Right forelimb (tissue), 1 donor: ENCODE measurements at places on chromosomes 1 and 21.

DNA sequence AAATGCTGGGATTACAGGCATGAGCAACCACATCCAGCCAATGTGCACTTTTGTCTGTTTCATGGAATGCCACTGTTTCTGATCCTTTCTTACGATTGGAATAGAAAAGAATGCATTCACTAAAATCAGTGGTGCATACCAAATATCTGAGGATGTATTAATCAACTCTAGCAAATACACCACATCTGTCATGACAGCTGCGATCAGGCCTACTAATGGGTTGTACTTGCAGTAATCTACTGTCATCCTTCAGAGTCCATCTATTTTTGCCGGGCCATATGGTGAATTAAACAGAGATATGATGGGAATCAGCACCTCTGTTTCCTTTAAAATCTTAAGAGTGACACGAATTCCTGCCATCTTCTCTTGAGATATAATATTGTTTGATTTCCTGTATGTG lies 8.5 kb upstream of the USP1 start:
- no peak for DNase-seq

- no peak for DNase-seq
Measured at GRCh38 chr1:181134543-181135436, 46.3 kb downstream of the IER5 start.

- DNase-seq = no peak
Measured at GRCh38 chr1:235275836-235276235, 52.1 kb downstream of the ARID4B start.

DNA sequence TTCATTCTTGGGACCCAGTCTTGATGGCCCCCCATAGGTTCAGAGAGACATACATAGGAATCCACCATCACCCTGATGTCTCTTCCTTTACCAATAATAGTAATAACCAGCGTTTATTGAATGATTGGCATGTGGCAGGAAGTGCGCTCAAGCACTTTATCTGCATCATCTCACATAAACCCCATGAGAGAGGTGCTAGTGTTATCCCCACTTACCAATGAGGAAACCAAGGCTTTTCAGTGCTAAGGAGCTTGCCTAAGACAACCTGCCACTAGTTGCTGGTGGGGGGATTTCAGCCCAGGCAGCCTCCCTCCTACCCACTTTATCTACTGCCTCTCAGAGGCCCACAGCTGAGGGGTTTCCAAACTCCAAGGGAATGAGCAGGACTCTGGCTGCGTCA lies 7.7 kb downstream of the LGR6 start:
- DNase-seq = no peak

- DNase-seq = peak; percentile 85
Measured at GRCh38 chr1:31422505-31423319, 9.7 kb downstream of the SERINC2 start.

GRCh38 chr21:45327441-45328197 lies 39.9 kb upstream of the POFUT2 start:
- DNase-seq = peak; percentile 45

DNA sequence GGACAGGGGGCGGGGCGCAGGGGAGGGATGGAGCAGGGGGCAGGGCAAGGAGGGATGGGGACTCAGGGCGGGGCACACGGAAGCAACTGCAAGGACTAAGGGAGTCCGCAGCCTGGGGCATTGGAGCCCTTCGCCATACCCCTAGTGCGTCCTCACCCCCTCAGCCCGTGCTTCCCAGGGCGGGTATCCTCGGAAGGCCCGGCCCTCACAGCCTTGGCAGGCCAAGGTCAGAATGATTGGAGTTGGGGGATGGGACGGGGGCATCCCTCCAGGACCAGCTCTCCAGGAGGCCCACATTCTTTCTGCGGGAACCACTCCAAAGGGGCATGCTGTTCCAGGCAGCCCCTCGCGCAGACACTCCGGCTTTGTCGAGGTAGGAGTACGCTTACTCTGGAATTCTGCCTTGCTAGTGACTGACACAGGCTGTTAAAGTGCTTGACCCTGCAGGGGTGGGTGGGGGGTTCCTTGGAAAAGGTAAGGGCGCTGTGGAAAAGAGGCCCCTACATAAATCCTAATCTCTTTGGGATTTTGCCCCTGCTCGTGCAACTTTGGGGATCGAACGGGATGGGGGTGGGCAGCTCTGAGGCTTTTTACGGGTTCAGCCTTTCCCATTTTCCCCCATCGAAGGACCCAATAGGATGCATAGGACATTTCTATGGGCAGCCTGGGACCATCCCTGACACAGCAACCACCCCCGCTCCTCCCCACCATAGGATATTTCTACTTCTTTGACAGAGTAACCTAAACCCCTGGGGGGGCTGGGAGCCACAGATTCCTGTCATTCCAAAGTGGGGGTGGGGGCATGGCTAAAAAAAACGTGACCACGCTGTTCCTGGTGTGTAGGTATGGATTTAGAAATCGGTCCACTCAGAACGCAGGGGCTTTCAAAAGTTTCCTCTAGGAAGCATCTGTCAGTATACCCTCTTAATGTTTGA lies 738 bp upstream of the TRIM11 start:
- DNase-seq = peak; percentile 21

DNA sequence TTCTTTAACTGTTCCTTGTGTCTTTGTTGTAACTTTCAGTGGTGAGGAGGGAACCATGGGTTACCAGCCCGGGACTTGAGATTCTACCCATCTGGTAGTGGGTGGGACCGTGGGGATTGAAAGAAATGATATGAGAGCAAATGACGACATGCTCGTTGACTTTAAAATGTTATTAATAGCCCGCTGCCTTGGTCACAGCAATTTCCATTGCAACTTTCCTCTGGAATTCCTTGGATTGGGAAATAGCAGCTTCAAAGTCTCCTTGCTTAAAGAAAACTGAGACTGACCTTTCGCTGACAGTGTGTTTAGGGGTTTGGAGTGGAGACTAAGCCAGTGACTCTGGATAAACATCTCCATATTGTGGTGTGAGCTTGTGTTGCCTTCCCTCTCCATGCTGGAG lies 44.2 kb upstream of the MARK1 start:
- no peak for DNase-seq

GRCh38 chr1:91617285-91617765 lies 116.7 kb downstream of the CDC7 start:
- peak; percentile 78 for DNase-seq

DNA sequence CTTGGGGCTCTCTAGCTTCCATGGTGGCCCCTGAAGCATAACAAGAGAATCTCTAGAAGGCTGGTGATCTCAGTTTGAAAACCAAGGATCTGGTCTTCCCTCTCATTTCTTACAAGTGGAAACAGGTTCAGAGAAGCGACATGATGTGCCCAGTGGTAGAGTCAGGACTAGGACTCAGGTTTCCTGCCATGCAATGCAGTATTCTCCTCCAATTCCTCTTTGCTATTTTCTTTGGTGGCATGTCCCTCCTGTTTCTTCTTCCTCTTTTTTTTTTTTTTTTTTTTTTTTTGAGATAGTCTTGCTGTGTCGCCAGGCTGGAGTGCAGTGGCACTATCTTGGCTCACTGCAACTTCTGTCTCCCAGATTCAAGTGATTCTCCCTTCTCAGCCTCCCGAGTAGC lies 195.6 kb upstream of the C1orf105 start:
- DNase-seq = no peak

DNA sequence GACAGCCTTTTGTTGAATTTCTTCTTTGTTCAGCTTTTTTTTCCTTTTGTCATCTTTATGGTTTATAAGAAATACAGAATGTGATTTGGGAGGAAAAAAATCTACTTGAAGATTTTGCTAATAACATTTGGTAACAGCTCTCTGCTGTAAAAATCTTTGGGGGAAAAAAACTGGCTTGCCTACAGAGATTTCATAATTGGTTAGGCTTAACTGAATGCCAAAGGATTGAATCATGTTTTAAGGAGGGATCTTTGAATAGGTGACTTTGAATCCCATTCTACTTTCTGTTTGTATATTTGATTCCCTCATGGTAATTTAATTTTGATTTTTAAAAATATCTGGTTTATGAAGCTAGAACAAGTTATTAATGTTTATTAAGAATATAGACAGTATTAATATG lies 3.2 kb downstream of the BTF3L4 start:
- DNase-seq = no peak

GRCh38 chr1:233928123-233928522 lies 23.6 kb downstream of the SLC35F3 start:
- no peak for DNase-seq

- DNase-seq = no peak
Measured at GRCh38 chr1:195763146-195763906, 844.9 kb downstream of the KCNT2 start.

- no peak for DNase-seq
Measured at GRCh38 chr1:220732621-220733020, 15.5 kb upstream of the MTARC2 start.

DNA sequence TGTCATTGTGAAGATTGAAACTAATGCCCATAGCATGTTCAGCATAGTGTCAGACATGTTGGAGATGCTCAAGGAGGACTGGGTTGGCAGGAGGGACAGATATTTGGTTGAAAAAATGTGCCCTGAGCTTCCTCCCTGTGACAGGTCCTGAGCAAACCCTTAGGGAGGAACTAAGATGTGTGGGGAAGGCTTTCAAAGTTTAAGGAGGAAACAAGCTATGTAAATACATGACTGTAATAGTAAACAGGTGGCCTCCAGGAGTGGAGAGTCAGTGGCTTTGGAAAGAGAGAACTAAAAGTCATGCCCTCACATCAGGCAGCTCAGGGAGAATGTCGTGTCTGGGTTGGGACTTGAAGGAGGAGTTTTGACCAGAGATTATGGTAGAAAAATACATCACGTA lies 9.7 kb upstream of the KIRREL1 start:
- DNase-seq = no peak

DNA sequence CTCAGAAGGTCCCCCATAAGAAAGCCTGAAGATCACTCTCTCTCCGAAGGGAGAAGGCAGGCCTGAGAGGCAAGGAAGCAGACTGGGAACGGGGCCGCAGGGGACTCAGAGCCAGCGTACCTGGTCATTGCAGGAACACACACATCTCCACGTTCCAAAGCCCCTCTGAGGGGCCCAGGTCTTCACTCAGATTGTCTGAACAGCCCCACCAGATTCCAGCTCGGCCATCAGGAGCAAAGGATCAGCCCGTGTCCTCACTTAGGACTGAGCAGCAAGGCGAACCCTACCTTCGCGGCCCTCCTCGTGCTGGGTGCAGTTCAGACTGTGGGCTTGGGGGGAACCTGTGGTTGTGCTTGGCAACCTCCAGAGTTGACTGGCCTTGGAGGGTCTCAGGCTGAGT lies 43.9 kb upstream of the SOX13 start:
- no peak for DNase-seq

- peak; percentile 77 for DNase-seq
Measured at GRCh38 chr1:59061876-59062275, 235.0 kb upstream of the FGGY start.

GRCh38 chr1:113813218-113813617 lies 942 bp upstream of the RSBN1 start:
- no peak for DNase-seq

GRCh38 chr1:180000575-180000974 lies 46.0 kb downstream of the CEP350 start:
- DNase-seq = no peak

GRCh38 chr21:15061279-15061678 lies 3.5 kb downstream of the NRIP1 start:
- no peak for DNase-seq

GRCh38 chr1:188224263-188224662 lies 1395.5 kb downstream of the PLA2G4A start:
- no peak for DNase-seq

DNA sequence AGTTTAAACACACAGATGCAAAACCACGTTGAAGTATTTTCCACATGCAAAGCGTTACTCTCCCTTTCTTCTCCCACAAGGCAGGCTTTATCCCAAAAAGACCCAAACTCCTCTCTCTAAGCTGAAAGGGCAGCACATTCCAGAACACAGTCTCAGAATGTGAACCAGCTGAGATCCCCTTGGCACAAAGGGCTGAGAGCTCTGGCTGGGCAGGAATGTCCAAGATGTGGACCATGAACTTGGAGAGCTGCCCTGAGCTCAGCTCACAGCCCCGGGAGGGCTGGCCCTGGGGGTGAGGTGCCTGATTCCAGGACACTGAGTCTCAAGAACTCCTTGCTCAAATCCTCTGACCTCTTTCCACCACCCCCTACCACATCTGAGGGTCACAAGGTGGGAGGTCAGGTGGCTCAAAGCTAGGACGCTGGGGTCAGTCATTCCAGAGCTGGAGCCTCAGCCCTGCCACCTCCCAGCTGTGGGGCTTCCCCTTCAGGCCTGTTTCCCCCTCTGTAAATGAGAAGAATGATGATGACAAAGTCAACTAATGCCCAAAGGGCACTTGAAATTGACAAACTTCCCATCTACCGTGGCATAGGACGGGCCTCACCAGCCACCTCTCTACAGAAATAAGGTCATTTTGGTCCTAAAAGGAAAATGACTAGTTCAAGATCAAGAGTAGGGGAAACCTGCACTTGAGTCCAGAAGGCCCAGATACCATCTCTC lies 11.5 kb downstream of the ALDH4A1 start:
- no peak for DNase-seq

DNA sequence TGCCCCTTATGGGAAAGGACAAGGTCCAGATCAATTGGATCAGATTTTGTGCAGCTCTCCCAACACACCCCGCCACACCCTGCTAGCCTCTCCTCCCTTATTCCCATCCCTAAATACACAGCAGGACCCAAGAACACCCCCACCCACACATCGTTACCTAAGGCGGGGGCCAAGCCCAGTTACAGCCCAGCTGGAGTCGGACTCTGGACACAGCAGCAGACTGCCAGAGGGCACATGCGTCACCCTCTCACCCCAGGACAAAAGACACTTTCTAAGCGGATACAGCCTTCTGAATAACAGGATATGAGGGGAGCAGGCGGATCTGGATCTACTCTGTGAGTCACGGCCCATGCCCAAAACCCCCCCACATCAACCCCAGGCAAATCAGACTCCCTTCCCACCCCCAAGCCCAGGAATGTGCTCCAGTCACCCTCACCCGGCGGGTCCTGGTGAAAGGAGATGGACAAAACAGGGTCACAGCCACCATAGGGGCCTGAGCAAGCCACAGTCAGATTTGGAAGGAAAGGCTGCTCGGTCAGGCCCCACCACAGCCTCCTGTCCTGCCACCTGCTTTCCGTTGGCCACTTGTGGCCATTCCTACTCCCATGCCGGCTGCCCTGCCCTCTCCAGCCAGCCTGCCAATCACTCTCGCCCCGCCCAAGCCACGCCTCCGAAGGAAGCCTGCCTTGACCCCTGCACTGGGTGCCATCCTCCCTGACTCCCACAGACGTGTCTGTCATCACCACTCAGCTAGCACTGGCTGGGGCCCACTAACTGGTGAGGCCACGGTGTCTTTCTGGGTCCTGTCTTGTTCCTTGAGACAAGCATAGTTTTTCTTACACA lies 4.0 kb downstream of the S100A16 start:
- no peak for DNase-seq

- no peak for DNase-seq
Measured at GRCh38 chr1:209457401-209458125, 126.0 kb upstream of the CAMK1G start.

DNA sequence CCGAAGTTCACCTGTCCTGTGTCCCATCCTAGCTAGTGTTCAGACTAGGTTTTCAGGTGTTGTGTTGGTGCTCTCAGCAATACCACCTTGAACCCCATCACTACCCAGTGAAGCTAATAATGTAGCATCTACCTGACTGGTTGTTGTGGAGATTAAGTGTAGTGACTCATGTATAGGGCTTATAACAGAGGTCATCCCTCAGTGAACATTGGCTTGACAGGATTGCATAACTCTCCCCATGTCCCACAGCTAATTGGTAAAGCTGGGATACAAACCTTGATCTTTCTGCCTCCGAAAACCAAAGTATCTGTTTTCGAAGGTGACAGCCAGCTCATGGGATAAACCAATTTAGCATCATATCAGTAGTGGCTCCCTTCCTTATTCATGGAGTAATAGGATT lies 44.5 kb upstream of the TNR start:
- no peak for DNase-seq

- DNase-seq = no peak
Measured at GRCh38 chr1:203480525-203481084, 5.0 kb downstream of the PRELP start.
